ENCODE measurements at places on chromosomes 7 and 10.

DNA sequence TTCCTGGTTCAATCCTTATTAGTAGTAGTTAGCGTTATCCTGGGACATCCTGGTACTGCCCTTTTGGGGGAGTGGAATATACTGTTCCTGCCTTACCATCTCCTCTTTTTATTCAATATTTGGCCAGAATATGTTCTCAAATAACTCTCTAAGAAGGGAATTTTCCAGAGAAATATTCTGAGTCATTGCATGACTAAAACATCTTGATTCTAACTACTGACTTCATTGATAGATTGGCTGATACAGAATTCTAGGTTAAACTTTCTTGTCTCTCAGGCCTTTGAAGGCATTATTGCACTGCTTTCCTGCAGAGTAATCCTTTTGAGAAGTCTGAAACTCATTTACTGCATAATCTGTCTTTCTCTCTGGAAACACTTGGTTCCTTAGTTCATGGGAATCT lies 275.5 kb upstream of the DGKB start:
- no peak for DNase-seq

- no peak for DNase-seq
Observed at GRCh38 chr10:15236340-15236739, 67.8 kb upstream of the NMT2 start.

DNA sequence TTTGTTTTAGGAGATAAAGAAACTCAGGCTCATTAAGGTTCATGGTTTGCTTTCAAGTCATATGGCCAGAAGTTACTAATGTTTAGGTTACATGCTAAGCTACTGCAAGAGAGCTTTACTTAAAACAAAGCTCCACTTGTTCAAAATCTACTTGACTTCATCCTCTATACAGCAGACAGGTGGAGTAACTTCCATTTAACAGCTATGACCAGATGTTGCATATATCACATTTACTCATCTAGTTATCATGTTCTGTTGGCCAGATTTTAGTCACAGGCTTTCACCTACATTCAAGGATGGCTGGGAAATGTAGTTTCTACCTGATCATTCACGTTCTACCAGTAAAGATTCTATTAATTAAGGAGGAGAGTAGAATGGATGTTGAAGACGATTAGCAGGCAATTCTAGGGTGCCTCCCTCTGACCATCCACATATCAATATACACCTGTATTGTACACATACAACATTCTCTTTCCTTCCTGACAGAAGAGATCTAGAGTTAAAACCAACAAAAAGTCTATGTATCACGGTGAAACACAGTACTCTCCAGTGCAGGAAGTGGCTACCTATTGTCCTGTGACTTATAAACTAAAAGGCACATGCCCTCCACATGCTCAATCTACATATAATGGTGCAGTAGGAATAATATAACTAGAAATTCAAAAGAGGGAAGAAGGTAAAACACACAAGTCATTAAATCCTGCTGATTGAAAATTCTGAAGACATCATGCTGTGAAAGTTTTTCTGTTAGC lies 488.0 kb downstream of the MDFIC start:
- DNase-seq, result no peak

GRCh38 chr10:46264737-46265368 lies 21.9 kb upstream of the ANTXRL start:
- no peak for DNase-seq

- DNase-seq, result no peak
Observed at GRCh38 chr7:30744075-30744417, 7.9 kb upstream of the INMT start.

DNA sequence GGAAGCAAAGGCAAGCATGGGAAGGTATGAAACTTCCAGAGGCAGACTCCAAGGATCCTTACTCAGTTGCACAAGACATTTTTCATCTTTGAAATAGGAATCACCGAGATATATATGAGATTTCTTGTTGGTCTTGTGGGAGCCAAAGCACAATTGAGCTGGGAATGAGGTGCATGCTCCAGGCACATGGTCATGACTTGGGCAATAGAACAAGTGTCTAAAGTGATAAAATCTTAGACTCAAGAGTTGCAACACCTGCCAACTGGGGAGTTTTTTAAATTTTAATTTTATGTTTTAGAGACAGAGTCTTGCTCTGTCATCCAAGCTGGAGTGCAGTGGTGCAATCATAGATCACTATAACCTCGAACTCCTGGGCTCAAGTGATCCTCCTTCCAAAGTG lies 169.5 kb upstream of the ADCY1 start:
- no peak for DNase-seq

DNA sequence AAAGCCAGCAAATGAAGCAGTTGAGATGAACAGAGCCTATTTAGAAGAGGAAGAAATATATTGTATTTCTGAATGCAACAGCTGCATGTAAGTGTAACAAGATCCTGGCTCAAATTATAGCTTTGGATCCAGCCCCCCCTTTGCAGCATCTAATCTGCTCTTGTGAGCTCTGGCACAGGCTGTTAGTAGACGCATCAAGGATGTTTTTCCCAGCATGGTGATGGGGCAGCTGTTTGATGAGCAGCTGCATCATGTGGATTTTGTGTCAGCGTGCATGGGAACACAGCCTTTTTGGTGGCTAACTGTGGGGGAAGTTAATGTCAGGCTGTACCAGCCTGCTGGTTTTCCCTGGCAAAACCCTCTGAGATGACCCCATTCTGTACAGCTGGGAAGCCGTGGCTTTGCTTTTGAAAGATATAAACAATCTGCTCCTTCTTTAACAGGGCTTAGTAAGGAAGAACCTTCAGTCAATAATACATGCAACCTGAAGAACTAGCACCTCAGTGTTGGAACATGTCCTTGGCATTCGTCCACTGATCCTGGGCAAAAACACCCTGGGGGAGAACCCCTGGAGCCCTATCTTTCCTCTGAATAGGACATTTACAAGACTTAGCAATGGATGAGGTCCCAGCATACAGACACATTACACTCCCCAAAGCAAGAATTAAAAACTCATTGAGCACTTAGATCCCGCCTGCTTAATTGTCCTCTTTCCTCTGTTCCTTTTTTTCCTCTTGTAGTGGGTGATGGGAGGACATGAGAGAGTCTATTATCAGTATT lies 70.6 kb downstream of the NPS start:
- DNase-seq, result no peak

- no peak for DNase-seq
Observed at GRCh38 chr10:7027913-7028808, 382.7 kb downstream of the SFMBT2 start.

DNA sequence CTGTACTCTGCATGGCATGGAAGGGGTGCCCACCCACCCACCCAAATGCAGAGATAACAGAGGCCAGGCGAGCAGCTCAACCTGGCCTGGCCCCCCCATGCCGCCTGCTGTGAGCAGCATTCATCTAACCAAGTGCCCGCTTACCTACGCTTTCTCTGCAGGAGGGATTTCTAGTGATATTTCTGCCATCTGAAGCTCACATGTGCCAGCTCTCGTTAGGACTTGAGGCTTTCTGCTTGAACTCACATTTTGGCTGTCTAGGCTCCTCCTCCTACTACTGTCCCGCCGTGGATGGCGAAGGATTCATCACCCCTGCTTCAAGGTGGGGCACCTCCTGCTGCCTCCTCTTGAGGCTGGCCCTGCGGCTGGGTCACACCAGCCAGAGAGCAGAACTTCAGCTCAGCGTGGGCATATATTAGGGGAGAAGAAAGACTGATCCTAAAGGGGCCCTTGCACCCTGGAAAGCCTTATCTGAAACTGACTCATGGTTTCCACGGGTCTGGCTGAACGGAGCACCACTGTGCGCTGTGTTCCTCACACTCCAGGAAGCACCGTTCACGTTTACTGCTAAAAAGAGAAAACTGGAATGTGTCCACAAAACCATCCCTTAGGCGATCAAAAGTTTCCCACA lies 45.5 kb downstream of the CTBP2 start:
- no peak for DNase-seq

Data from WTC11 (cell line).